Dermis microvascular lymphatic vessel endothelial cell (primary cell): ENCODE measurements at places on chromosomes 3 and 15. TPM values are rescaled to one million over a fixed set of nuclear protein-coding genes. Genes with fewer than 3 reads are reported as not detected.

UBAP1L gene
- 0.77 and 3.8 TPM in 2 replicates for total RNA-seq

DNA sequence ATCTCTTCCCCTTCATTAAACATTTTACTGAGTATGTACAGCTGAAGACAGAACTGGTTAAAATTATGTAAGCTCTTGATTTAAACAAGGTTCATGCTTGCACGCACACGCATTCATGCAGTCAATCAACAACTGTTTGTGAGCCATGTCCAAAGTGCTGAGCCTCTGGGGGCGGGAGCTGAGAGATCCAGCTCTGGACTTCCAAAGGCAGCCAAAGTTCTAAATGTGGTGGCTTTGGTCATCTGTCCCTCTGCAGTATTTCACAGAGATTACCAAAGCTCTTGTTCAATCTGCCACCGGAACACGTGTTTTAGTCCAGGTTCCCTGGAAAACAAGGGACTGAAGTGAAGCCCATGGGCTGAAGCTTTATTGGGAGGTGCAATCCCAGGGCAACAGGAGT, 52.4 kb upstream of the SNRPA1 start:
- DNase-seq: no peak

DNA sequence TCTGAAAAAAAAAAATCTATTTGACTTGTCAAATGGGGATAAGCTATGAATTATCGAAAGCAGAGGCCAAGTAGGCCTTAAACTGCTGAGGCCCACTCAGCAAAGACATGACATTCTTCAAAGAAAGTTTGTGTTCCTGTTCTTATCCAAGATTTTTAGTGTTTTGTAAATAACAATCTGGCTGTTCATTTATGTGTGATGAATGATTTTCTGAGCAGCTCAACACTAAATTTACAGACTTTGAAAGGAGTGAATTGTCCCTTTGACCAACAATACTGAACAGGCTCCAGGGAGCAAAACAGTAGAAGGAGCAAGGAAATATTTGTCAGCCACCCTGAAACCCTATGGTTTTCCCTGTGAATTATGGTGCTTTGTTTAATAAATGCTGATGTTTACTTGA, 512.6 kb upstream of the NAALADL2 start:
- DNase-seq: no peak

DNA sequence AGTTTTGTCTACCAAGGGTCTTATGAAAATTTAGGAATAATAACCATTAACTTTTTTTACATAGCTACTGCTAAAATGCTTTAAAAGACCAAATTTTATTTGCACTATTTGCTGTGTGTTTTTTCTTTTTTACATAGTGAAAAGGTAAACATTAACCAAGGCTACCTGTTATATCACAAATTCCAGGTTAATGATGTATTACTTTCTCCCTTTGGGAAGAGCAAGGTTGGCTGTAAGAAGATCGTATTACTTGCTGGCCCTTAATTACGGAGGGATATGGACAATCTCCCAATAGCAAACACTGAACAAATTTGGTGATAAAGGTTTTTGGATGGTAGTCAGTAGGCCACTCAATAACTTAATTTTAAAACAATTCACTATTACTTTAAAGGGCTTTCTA, 22.4 kb downstream of the LRRC58 start:
- no peak for DNase-seq

DNA sequence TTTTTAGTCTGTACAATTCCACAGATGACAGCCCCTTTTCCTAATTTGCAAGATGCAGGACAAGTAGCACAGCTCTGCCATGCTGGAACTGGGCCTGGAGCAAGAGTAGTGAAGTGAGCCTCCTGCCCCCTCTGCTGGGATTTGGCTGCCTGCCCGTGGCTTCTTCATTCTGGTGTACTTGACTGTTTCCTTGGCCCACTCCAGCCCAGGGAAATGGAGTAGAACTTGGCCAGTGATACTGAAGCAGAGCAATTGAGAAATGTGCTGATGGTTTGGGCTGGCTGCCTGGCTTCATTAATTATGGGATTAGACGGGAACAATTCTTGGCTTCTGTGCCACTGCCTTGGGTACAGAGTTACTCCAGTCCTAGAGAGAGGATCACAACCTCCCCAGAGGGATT, 2.8 kb downstream of the GPD1L start:
- DNase-seq: peak; percentile 17

DNA sequence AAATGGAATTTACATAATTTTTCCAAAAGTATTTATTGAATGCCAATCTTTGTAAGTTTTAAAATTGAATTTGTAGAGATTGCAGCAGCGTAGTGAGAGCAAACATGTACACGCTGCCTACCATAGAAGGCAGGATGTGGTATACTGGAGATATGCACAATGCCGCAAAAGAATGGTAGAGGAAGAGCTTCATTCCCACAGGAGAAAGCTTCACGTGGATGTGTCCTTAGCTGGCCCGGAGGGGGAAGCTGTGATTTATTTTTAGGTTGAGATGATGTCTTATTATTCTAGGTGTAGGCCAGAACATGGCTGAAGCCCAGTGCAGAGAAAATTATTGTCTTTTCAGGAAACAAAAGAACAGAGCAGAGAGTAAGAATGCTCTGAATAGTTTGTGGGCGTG, 743.3 kb upstream of the BCHE start:
- DNase-seq: no peak

DNA sequence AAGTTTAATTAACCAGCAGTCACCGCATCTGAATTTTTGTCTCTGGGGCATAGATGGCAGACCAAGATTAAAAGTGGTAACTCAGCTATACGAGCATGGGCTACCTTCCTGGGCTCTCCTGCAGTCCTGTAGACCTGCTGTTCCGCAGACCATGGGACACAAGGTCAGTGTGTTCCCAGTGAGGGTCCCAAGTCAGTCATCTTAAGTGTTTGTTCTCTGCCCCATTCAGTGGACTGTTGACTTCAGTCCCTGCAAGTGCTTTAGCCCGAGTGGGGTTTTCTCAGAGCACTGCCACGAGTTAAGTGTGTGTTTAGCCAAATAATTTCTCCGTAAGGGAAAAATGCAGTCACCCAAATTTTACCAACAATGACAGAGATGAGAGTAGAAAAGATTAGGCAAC, 4.9 kb upstream of the EXOG start:
- no peak for DNase-seq

GRCh38 chr3:77726517-77726916, 686.6 kb downstream of the ROBO2 start:
- DNase-seq: no peak

GRCh38 chr3:196423044-196423781, 9.0 kb downstream of the UBXN7 start:
- peak; percentile 79 for DNase-seq

DNA sequence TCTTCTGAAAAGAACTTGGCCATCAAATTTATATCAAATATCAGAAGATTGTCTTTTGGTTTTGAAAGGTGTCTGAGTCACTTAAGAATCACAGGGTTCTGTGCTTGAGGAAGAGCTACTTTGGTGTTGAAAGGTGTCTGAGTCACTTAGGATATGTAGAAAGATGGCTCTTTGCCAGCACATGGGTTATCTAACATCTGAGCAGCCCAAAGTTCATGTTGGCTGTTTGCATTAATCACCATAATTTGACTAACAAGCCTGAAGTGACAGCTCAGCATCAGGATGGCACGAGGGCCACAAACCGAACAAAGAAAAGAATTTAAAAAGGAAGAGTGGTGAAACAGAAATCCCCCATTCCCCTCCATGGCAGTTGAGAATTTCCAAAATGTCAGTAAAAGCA, 190.5 kb upstream of the CMC1 start:
- DNase-seq: no peak

- DNase-seq: peak; percentile 79
Observed at GRCh38 chr3:187104342-187104741, 35.0 kb downstream of the RPL39L start.

DNA sequence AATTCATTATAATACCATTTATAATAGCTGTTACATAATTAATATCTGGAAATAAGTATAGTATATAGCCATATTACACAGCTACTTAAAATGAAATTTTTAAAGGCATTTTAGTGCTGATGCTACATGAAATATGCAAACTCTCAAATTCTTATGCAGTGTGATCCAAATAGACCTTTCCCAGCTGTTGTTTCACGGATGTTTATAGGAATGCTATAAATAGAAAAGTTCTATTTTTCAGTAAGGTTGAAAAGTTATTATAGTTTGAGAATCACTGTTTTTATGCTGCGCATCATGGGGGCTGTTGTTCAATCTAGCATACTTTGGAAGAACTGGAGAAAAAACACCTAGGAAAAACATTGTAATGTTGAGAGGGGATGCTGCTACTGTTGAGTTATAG, 147.7 kb upstream of the TRIM42 start:
- DNase-seq: no peak
